ENCODE measurements at places on chromosomes 2 and 18. TPM values are rescaled to one million over a fixed set of nuclear protein-coding genes. Genes with fewer than 3 reads are reported as not detected.
A peak's percentile ranks its signal among the peaks of the same experiment; 100 is the strongest.

GRCh38 chr18:25727281-25727985 is 363.0 kb downstream of the SS18 start:
- no peak for DNase-seq
- no peak overlapping the region for H3K27ac ChIP-seq
- H3K36me3 ChIP-seq: no peaks in the 10 kb centered on the region
- H3K4me1 ChIP-seq: no peaks in the 10 kb centered on the region
- H3K4me3 ChIP-seq: no peak overlapping the region

DNA sequence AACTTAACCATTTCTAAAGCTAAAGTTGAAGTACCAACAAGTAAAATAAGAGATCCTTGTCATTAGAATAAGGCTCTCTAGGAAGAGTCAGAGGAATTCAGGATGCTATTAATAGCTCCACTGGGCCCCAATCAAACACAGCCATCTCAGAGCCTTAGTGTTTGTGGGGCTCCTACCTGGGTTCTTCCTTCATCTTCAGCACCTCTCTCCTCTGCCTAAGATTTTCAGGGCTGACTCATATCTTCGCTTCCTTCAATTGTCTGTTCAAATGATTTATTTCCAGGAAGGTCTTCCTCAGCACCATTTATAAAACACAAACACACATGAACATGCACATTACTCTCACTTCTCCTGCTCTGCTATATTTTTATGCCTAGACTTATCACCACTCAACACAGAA is 119.5 kb downstream of the COL6A3 start:
- H3K36me3 ChIP-seq: no peaks in the 10 kb centered on the region
- no peaks in the 10 kb centered on the region for H3K27me3 ChIP-seq
- no peak overlapping the region for H3K27ac ChIP-seq
- no peak overlapping the region for H3K4me3 ChIP-seq
- DNase-seq: no peak

- no peak overlapping the region for H3K4me3 ChIP-seq
- no peak overlapping the region for H3K27ac ChIP-seq
- H3K4me1 ChIP-seq: no peaks in the 10 kb centered on the region
- H3K27me3 ChIP-seq: 0 out of 2 replicates have a peak, but pooled peaks cover 7% of the 10 kb centered on the region
- H3K36me3 ChIP-seq: no peaks in the 10 kb centered on the region
These were observed 233.3 kb upstream of the MGAT5 start for GRCh38 chr2:134020608-134021007.

VIL1 gene
- not detected for total RNA-seq

DNA sequence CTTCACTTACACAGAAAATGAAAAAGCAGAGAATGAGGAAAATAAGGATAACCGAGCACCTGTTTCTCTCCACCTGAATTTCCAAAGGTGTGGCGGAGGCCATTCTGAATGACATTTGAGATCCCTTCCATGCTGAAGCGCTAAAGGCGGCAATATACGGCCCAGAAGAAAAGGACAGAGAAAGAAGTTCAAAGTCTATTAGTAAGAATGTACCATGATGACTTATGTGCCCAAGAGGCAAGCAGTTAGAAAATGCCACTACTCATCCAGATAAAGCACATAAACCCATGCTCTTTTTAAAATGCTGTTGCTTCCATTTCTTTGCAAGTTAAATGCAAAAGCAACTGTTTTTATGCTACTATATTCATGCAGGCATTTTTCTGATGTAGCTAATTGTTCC is 37.2 kb downstream of the FEZ2 start:
- DNase-seq: no peak
- peaks cover 21% of the 10 kb centered on the region for H3K36me3 ChIP-seq
- H3K4me3 ChIP-seq: peak overlapping the region; percentile 17
- no peaks in the 10 kb centered on the region for H3K27me3 ChIP-seq
- H3K27ac ChIP-seq: peak overlapping the region; percentile 91

IL36G gene
- total RNA-seq: not detected

METAP1D gene
- 4.1 TPM for total RNA-seq

NPHP1 gene
- total RNA-seq: 2.0 TPM

- H3K27me3 ChIP-seq: no peaks in the 10 kb centered on the region
- H3K27ac ChIP-seq: no peak overlapping the region
- DNase-seq: no peak
- no peaks in the 10 kb centered on the region for H3K36me3 ChIP-seq
- no peak overlapping the region for H3K4me3 ChIP-seq
These were observed 307.1 kb upstream of the PIK3C3 start for GRCh38 chr18:41647914-41648313.

DPP4 gene
- 39.9 TPM for total RNA-seq

GRCh38 chr18:8980496-8980895 is 122.0 kb upstream of the NDUFV2 start:
- no peak overlapping the region for H3K27ac ChIP-seq
- no peaks in the 10 kb centered on the region for H3K36me3 ChIP-seq
- no peak for DNase-seq
- H3K4me3 ChIP-seq: no peak overlapping the region
- H3K4me1 ChIP-seq: peaks cover 21% of the 10 kb centered on the region

- DNase-seq: no peak
- no peaks in the 10 kb centered on the region for H3K27me3 ChIP-seq
- no peaks in the 10 kb centered on the region for H3K36me3 ChIP-seq
- no peaks in the 10 kb centered on the region for H3K4me1 ChIP-seq
- no peak overlapping the region for H3K27ac ChIP-seq
- H3K4me3 ChIP-seq: no peak overlapping the region
These were observed 46.2 kb upstream of the DNMT3A start for GRCh38 chr2:25387876-25388449.

- DNase-seq: no peak
- peaks cover 16% of the 10 kb centered on the region for H3K4me1 ChIP-seq
These were observed 13.2 kb upstream of the CTIF start for GRCh38 chr18:48525671-48526070.

- no peaks in the 10 kb centered on the region for H3K4me1 ChIP-seq
- no peak for DNase-seq
- 0 out of 2 replicates have a peak, but pooled peaks cover 8% of the 10 kb centered on the region for H3K27me3 ChIP-seq
- no peak overlapping the region for H3K4me3 ChIP-seq
- no peak overlapping the region for H3K27ac ChIP-seq
- H3K36me3 ChIP-seq: no peaks in the 10 kb centered on the region
These were observed 180.3 kb downstream of the SNTG2 start for GRCh38 chr2:1130922-1131321.

CEP76 gene
- 19.7 TPM for total RNA-seq

ALPI gene
- not detected for total RNA-seq

- no peaks in the 10 kb centered on the region for H3K36me3 ChIP-seq
- no peak overlapping the region for H3K4me3 ChIP-seq
- no peaks in the 10 kb centered on the region for H3K27me3 ChIP-seq
- DNase-seq: no peak
- H3K27ac ChIP-seq: no peak overlapping the region
These were observed 430.4 kb upstream of the TRIB2 start for GRCh38 chr2:12286347-12286746.

CCDC68 gene
- total RNA-seq: not detected

- H3K36me3 ChIP-seq: no peaks in the 10 kb centered on the region
- H3K27ac ChIP-seq: no peak overlapping the region
- DNase-seq: no peak
- H3K4me1 ChIP-seq: no peaks in the 10 kb centered on the region
These were observed 139.0 kb downstream of the CELF4 start for GRCh38 chr18:37426586-37426985.
